AG10803 (cell line): ENCODE measurements at places on chromosomes 11 and 22.
A peak's percentile ranks its signal among the peaks of the same experiment; 100 is the strongest.

GRCh38 chr22:31892080-31892433, 52.3 kb upstream of the YWHAH start:
- DNase-seq = no peak

DNA sequence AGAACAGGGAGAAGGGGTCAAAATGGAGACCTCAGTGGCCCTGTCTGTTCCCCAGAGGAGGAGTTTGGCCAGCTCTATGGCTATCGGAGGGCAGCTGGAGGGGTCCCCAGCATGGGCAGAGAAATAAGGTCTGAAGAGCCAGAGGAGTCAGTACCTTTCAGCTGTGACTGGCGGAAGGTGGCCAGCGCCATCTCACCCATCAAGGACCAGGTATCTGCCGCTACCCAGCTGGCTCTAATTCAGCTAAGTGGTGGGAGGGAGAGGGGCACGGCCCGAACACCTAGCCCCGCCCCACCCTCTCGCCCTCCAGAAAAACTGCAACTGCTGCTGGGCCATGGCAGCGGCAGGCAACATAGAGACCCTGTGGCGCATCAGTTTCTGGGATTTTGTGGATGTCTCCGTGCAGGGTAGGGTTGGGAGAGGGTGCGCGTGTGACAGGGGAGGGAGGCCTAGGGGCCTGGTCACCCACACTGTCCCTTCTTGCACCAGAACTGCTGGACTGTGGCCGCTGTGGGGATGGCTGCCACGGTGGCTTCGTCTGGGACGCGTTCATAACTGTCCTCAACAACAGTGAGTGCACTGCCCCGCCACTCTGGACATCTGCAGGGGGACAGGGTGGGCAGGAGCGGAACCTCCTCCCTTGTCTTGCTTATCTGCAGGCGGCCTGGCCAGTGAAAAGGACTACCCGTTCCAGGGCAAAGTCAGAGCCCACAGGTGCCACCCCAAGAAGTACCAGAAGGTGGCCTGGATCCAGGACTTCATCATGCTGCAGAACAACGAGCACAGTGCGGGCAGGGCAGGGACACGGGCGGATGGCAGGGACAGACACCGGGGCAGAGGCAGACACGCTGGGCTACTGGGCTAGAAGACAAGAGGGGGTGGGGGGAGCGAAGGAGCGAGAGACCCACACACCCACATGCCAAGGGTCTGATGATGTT, 2.8 kb downstream of the CTSW start:
- no peak for DNase-seq

DNA sequence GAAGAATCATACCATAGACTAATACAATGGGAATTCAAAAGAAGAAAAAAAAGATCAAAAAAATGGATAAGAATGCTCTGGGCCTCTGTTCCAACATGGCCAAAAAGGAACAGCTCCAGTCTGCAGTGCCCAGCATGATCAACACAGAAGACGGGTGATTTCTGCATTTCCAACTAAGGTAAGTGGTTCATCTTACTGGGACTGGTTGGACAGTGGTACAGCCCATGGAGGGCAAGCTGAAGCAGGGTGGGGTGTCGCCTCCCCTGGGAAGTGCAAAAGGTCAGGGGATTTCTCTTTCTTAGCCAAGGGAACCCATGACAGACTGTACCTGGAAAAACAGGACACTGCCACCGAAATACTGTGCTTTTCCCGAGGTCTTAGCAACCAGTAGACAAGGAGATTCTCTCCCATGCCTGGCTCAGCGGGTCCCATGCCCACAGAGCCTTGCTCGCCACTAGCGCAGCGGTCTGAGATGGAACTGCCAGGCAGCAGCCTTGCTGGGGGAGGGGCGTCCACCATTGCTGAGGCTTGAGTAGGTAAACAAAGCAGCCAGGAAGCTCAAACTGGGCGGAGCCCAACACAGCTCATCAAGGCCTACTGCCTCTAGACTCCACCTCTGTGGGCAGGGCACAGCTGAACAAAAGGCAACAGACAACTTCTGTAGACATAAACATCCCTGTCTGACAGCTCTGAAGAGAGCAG, 428.4 kb downstream of the MN1 start:
- DNase-seq = no peak

DNA sequence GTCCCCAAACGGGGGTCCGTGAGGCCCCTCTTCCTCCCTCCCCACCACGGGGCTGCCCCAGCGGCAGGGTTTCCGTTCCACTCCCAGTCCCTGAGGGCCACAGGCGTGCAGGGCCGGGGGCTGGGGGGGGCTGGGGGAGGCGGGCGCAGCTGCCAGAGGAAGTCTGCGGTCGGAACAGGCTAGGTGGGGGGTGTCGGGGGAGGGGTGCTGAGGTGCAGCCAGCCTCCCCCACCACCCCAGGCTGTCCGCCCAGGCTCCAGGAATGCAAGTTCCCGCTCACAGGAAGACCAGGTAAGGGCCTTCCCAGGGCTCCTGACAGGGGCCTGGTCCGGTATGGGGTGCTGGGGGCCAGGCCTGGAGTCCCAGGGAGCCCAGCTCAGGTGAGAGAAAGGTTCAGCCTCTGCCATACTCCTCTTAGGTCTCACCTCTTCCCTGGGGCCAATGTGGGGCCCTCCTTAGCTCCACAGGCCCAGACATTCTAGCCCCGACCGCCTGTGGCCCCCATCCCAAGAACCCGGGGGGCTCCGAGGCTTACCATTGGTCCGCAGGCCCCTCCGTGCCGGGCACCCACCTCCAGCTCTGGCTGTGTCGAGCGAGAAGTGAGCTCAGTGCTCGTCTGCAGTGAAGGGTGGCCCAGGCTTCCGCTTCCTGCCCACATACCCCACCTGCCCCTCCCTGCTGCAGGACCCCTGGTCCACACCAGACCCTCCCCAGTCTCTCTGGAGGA, at the start of gene PTPRCAP:
TSS of gene PTPRCAP (minus strand) at position 601 of the 727 bp plus-strand sequence. CDS start at position 538, 63 bp downstream.
- DNase-seq = no peak

GRCh38 chr11:1618231-1618630, 3.7 kb downstream of the KRTAP5-4 start:
- peak; percentile 52 for DNase-seq

GRCh38 chr11:73258104-73259035, 13.8 kb upstream of the P2RY6 start:
- no peak for DNase-seq

- peak; percentile 7 for DNase-seq
Observed at GRCh38 chr11:109241988-109242536, 179.9 kb upstream of the C11orf87 start.

- DNase-seq = no peak
Observed at GRCh38 chr11:63551091-63551888, 11.9 kb downstream of the PLAAT2 start.

- peak; percentile 95 for DNase-seq
Observed at GRCh38 chr22:44684506-44685383, 17.3 kb upstream of the PRR5 start.

GRCh38 chr11:65615950-65616574, 486 bp downstream of the PCNX3 start:
- no peak for DNase-seq

- no peak for DNase-seq
Observed at GRCh38 chr11:93662175-93662570, 691 bp downstream of the CEP295 start.

GRCh38 chr11:101199416-101199815, 69.8 kb upstream of the PGR start:
- DNase-seq = no peak

DNA sequence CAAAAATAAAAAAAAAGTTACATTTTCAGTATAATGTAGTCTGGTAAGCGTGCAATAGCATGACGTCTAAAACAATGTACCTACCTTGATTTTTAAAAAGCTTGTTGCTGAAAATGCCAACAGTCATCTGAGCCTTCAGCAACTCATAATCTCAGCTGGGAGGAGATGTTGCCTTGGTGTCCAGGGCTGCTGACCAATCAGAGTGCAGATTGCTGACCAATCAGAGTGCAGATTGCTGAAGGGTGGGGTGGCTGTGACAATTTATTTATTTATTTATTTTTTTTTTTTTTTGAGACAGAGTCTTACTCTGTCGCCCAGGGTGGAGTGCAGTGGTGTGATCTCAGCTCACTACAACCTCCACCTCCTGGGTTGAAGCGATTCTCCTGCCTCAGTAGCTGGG, 17.8 kb downstream of the ZBED4 start:
- no peak for DNase-seq

GRCh38 chr11:118214210-118214914, 10.4 kb downstream of the JAML start:
- DNase-seq = no peak

DNA sequence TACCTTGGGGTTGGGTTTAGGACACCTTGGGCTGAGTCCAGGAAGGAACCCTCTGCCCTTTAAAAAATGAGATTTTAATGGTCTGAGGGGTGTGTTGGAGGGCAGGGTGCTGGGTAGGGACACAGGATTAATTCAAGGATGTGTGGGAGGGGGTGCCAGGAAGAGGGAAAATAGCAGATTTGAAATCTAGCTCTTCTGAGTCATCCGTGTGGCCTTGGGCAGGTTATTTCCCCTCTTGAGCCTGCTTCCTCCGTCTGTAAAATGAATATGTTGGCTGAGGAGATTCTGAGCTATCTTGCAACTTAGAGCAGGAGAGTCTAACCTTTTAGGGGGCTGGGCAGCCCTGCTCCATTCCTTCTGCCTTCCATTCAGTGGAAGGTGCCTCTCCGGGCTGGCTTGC, 3.0 kb downstream of the TSPAN18 start:
- no peak for DNase-seq

GRCh38 chr22:44452531-44453420, 45.3 kb downstream of the RTL6 start:
- DNase-seq = no peak

DNA sequence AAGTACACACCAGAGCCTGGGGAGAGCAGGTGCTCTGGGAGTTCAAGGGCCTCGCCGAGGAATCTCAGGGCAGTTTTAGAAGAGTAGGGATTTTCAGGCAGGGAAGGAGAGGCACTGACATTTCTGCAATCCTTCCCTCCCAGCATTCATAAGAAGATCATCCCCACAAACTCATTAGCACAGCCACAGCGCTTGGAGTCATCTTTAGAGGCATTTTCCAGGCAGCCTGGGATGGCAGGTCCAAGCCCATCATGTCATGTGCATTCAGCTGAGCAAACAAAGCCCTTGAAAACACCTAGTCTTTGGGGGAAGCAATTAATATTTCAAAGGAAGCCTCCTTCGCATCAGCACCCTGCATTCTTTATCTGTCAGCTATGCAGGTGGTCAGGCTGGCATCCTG, 43.8 kb downstream of the MAP6 start:
- DNase-seq = no peak

DNA sequence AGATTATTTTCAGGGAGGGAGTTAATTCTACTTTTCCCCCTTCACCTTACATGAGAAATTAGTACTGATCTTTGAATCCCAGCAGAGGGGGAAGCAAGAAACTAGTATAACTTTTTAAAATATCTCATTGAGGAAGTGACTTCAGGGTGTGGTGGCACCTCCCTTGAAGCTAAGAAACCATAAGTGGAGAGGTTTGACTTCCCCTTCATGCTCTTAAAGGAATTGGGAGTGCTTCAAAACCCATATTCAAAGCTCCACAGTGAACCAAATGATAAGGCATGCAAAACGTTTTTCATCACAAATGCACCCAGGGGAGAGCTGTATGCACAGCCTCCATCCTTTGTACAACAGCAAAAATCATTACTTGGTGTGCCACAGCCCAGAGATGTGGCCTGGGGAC, 540 bp downstream of the MS4A14 start:
- DNase-seq = no peak

- no peak for DNase-seq
Observed at GRCh38 chr11:83477772-83478171, 191.6 kb upstream of the CCDC90B start.

- no peak for DNase-seq
Observed at GRCh38 chr22:35209203-35209602, 48.1 kb upstream of the HMGXB4 start.

GRCh38 chr11:1399386-1400316, 9.9 kb downstream of the BRSK2 start:
- DNase-seq = no peak

DNA sequence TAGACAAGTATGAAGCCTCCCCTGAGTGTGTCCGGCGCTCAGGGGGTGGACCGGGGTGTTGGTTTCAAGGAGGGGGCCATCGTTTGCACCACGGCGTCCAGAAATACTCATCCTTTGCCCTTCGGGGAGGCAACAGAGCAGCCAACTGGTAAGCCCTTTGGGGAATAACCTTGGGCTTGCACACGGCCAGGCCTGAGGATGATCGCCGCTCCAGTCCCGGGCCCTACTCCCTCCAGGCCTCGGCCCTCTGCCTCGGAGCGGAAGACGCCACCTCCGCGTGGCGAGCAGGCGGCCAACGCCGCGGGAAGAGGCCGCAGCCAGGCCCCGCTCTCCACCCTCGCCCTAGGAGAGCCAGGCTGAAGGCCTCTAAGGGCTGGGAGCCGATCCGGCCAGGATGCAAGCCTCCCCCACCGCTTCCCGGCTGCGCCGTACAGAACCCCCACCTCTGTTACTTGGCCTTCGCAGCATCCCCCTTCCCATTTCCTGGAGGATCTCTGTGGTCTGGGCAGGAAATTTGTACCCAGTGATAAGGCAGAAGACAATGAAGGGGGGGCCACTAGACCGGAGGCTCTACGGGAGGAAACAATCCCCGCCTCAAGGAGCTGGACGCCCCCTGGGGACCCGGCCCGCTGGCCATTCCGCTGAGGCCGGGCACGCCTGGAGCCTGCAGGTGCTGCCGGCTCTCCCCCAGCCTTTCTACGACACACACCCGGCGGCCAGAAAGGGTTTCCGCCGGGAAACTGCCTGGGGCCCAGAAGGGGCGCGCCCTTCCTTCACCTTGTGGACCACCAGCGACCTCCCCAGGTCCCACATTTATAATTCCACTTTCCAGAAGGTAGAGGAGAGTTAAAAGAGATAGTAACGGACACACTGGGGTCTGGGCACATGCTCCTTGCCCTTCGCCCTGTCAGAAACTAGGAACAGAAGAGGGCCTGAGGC, 2.6 kb downstream of the ESAM start:
- no peak for DNase-seq

DNA sequence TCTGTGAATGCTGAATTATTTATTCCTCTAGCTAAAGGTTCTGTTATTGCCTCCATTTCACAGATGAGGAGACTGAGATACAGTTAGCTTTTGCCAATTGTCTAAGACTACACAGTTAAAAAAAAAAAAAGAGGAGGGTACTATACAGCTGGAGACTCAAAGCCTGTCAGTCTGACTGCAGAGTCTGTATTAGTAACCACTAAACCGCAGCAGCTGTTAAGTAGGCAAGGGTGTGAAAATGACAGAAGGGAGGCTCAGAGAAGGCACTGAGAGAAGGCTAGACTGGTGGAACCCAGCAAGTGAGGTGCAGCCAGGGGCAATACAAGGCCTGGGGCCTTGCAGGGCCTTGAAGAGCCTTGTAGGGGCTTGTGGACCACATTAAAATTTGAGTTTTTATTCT, 181.2 kb downstream of the CSNK2A3 start:
- no peak for DNase-seq

GRCh38 chr11:90594658-90595057, 371.8 kb upstream of the CHORDC1 start:
- no peak for DNase-seq

DNA sequence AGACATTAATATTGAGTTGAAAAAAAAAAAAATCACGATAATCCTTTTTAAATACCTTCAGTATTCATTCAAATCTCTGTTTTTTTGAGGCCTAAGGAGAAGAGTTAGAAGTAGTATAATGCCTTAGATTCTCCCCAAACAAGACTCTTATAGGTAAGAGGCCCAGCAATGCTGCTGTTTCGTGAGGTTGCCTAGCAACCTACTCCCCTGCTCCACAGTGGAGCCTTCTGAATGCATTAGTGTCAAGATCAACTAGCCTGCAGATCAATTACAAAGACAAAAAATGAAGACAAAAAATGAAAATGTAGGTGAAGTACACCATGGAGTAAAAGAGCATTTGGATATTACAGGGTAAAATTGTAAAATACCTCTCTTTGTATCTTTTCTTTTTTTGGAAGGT, 229.8 kb upstream of the LUZP2 start:
- no peak for DNase-seq

GRCh38 chr11:86625981-86626380, 46.4 kb downstream of the ME3 start:
- peak; percentile 61 for DNase-seq

- DNase-seq = no peak
Observed at GRCh38 chr11:62850911-62851806, 11.8 kb upstream of the WDR74 start.
